ENCODE measurements at places on chromosomes 5 and 9.
A peak's percentile ranks its signal among the peaks of the same experiment; 100 is the strongest.

- no peak for DNase-seq
Observed at GRCh38 chr5:142000704-142001484, 11.9 kb downstream of the GNPDA1 start.

- no peak for DNase-seq
Observed at GRCh38 chr9:132818588-132818987, 59.5 kb downstream of the AK8 start.

DNA sequence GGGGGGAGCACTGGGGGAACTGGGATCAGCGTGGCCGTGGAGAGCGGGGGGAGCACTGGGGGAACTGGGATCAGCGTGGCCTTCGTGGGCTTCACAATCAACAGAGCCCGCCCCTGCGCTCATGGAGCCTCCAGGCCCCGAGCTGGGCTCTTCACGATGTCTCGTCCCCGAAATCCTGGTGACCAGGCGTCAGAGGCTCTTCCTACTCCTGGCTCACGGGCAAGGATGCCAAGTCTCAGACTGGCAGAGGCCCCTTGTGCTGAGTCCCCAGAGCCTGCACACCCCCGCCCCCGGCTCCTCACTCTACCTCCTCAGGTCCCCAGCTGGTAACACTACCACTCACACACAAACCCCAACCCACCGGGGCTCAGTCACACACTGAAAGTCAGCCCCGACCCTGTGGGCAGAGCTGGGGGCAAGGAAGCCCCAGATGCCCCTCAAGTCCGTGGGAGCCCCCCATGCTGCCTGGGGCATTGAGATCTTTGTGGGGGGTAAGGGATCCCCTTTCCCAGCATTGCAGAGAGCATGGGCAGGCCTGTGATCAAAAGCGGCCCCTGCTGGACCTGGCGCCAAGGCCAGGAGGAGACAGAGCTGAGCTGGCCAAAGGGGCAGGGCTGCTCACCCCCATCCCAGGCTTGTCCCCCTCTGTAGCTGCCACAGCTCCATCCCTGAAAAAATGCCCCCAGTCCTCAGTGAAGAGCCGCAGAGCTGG is 26.7 kb downstream of the LHX3 start:
- no peak for DNase-seq

GRCh38 chr9:125521462-125522327 is 185.3 kb downstream of the MAPKAP1 start:
- no peak for DNase-seq

- DNase-seq, result no peak
Observed at GRCh38 chr9:2623288-2624050, 1.9 kb downstream of the VLDLR start.

DNA sequence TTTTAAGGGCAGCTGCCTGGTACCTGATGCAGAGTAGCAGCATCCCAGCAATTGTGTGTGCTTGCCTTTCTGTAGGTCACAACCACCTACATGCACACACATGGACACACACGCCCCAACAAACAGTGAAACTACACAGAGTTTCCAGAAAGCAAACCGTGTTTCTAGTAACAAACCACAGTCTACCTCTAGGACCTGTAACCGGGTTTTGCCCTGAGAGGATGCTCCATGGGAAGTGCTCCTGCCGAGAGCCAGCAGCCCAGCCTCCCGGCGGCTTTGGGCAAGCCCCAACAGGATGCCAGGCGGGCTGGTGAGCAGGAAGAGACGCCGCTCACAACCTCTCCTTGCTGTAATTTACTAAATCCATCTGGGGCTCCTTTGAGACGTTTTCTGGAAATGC is 4.1 kb upstream of the TCF7 start:
- no peak for DNase-seq

DNA sequence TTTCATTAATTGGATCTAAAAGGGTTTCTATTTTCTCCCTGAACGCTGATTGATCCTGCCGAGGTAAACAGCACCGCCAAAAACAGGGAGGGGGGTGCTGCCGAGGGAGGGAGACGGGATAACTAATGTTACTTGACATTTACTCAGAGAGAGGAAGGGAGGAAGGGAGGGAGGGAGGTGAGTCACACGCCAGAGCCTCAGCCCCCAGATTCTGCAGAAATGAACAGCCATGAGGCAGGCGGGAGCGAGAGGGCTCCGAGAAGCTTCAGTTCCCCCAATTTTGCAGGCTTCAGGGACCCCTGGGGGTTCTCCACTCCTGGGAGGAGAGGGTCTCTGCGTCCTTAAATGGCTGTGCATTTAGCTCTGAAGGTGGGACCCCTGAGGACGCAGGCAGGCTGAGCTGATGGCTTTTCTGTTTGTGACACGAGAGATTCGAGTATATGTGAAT is 59.1 kb upstream of the IER5L start:
- DNase-seq, result no peak

- DNase-seq, result no peak
Observed at GRCh38 chr9:92714787-92715487, 45.0 kb upstream of the IPPK start.

- no peak for DNase-seq
Observed at GRCh38 chr5:52543594-52543993, 244.1 kb upstream of the ITGA1 start.

GRCh38 chr9:38292480-38292879 is 100.0 kb upstream of the ALDH1B1 start:
- DNase-seq, result no peak

GRCh38 chr5:160159991-160160792 is 40.9 kb upstream of the PWWP2A start:
- no peak for DNase-seq

- DNase-seq, result peak; percentile 30
Observed at GRCh38 chr9:114291064-114291474, 31.8 kb upstream of the ORM1 start.

- no peak for DNase-seq
Observed at GRCh38 chr5:148807851-148808250, 18.6 kb upstream of the ADRB2 start.

DNA sequence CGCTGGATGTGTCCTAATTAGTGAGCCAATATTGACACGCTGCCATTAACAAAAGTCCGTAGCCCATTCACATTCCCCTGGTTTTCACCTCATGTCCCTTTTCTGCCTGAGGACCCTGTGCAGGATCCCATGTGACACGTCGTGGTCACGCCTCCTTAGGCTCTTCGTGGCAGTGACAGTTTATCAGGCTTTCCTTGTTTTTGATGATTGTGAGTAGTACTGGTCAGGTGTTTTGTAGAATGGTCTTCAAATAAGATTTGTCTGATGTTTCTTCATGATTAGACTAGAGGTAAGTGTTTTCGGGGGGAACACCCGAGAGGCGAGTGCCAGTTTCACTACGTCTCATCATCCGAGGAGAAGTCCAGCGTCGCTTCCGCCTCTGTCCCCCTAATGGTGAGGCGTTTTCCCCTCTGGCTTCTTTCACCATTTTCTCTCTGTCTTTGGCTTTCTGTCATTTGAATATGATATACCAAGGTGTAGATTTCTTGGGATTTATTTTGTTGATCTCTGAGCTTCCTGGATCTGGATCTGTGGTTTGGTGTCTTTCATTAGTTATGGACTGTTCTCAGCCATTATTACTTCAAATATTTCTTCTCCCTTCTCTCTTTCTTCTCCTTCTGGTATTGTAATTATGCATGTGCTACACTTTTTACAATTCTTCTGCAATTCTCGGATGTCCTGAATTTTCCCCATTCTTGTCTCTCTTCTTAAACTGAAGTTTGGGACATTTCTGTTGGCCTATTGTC is 57.3 kb downstream of the TRIP13 start:
- DNase-seq, result no peak

GRCh38 chr9:137804908-137805630 is 72.5 kb upstream of the CACNA1B start:
- no peak for DNase-seq

DNA sequence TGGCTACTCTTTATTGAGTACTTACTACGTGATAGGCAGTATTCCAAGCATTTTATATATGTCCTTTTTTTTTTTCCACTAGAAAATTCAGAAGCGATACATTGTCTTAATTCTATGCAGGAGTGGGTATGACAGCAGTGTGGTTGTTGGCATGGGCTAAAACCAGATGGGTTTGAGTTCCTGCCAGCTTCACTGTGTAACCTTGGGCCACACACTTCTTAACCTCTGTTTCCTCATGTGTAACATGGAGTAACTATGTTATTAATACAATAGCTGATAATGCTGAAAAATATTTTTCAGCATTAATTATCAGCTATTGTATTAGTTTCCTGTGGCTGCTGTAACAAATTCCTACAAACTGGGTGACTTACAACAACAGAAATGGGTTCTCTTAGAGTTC is 12.0 kb downstream of the SNX18 start:
- DNase-seq, result no peak

DNA sequence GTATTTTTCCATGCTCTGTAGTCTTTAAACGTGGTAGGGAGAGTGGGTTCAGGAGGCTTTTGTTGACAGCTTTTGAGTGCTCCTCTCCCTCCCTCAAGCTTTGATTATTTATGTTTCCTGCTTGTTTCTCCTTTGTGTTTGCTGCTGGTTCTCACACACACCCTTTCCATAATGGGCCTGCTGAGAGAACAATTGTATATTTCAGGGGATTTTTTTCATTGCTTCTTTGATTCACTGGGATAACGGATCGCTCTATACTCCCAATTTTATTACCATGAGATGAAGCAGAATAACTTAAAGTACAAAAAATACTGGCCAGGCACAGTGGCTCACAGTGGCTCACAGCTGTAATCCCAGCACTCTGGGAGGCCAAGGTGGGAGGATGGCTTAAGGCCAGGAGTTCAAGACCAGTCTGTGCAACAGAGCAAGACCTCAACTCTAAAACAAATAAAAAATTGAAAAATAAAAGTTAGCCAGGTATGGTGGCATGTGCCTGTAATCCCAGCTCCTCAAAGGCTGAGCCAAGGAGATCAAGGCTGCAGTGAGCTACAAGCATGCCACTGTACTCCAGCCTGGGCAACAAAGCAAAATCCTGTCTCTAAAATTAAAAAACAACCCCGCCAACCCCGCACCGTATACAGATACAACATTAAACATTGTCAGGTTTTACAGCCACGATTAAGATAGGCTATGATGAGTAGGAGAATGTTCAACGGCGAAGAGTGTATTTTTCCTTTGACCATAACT is 66.9 kb downstream of the USP20 start:
- DNase-seq, result no peak

DNA sequence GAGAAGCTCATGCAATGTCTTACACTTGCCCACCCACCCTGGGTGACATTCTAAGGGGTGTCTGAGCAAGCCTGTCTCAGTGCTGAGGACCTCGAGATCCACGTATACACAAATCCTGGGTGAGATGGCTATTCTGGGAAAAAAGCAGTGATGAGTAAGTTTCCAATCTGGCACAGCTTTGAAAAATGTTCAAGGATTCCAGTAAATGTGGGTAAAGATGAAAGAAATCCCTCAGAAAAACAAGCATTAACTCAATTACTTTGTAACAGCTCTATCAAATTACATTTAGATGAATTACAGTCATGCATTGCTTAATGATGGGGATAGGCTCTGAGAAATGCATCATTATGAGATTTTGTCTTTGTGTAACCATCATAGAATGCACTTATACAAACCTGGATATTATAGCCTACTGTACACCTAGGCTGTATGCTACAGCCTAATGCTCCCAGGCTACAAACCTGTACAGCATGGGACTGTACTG is 26.9 kb downstream of the GOLM1 start:
- DNase-seq, result no peak

GRCh38 chr5:78511121-78511906 is 137.3 kb downstream of the LHFPL2 start:
- DNase-seq, result no peak

DNA sequence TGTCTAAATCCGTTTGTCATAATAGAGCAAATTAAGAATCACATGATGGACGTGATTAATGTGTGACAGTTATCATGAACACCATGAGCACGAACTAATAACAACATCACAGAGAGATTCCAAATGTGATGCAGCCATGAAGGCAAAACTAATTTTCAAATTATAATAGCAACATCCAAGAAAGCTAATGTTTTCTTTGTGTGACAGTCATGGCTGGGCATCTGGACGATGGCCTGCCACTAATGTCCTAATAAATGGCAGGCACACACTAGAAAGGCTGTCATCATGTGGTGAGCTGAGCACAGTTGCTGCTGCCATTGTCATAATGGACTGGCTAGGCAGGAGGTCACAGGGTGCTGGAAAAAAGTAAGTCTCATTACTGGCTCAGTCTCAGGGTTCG is 280.0 kb upstream of the EFNA5 start:
- no peak for DNase-seq

- DNase-seq, result no peak
Observed at GRCh38 chr9:129989740-129990139, 53.2 kb downstream of the FNBP1 start.

DNA sequence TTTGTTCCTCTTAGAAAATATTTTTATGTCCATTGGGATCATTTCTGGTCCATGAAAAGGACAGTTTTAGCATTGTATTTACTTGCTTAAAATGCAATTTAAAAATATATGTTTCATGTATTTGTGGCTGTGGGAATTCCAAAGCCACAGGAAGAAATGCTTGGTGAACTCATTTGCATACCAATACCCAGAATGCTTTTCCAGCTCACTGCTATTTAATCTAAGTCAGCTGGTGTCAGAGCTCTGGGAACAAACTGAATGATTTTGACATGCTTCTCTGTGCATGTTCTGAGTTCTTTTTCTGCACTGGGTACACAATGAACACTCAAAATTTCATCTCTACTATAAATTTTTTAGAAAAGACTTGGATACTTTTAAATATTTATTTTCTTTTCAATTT is 482.8 kb upstream of the ARRDC3 start:
- DNase-seq, result no peak

DNA sequence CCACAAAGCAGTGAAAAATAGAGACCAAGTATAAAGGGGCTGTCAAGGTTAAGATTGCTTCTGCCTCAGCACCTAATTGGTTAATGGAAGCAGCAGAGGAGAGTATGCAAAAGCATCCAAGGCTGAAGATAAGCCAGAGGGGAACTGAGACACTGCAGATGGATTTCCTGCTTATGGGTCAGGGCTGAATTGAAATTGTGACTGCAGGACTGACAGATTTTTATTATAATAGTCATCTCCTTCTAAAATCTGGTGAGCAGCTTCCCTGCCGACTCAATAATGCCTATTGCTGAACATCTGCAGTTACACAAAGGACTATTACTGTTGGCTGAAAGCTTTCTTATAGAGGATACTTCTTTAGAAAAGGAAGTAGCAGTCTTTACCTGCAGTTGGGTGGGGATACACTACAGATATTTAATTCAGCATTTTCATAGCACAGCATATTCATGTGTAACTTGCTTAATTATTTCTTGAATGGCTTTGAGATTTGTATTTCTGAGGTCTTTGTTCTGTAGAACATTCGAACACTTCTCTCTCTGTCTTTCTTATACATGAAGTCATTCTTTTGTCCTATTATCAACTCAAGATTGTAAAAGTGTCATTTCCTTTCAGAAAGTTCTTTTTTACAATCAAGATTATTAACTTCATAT is 363.0 kb upstream of the RIOK2 start:
- DNase-seq, result no peak

DNA sequence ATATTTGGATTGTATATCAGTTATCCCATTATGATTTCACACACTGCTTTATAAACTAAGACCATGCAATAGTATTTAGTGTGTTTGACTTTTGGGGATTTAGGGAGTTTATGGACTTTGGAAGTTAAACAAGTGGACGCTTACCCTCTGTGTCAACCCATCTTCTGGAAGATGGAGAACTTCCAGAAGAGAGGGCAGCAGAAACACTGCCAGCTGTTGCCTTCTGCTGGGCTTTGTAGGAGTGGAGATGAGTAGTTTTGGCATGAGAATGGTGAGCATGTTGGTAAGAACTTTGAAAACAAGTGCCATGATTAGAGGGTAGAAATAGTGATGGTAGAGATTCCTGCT is 2.2 kb downstream of the DNAJC25 start:
- DNase-seq, result no peak

- DNase-seq, result no peak
Observed at GRCh38 chr9:131304676-131305355, 15.3 kb downstream of the PLPP7 start.

- DNase-seq, result no peak
Observed at GRCh38 chr9:75087289-75087823, 599 bp downstream of the NMRK1 start.
